ENCODE measurements at places on chromosomes 13 and 19. TPM values are rescaled to one million over a fixed set of nuclear protein-coding genes. Genes with fewer than 3 reads are reported as not detected.

Gene DACT3
- 216 TPM for total RNA-seq

Gene CEACAM1
- 5.1 TPM for total RNA-seq

Gene GPC5
- total RNA-seq = 1.5 TPM

GRCh38 chr13:49450105-49450819 is 6.2 kb downstream of the SETDB2 start:
- H3K27me3 ChIP-seq = no peaks in the 10 kb centered on the region
- no peak overlapping the region for H3K27ac ChIP-seq
- no peak overlapping the region for H3K4me3 ChIP-seq
- no peaks in the 10 kb centered on the region for H3K4me1 ChIP-seq
- no peak for DNase-seq

- no peak for DNase-seq
- no peaks in the 10 kb centered on the region for H3K4me1 ChIP-seq
- H3K4me3 ChIP-seq = no peak overlapping the region
- H3K27me3 ChIP-seq = no peaks in the 10 kb centered on the region
Observed at GRCh38 chr19:39155114-39155700, 29.6 kb downstream of the PAK4 start.

- no peak for DNase-seq
- H3K27ac ChIP-seq = no peak overlapping the region
- H3K36me3 ChIP-seq = no peaks in the 10 kb centered on the region
- no peak overlapping the region for H3K4me3 ChIP-seq
- H3K27me3 ChIP-seq = no peaks in the 10 kb centered on the region
- no peaks in the 10 kb centered on the region for H3K4me1 ChIP-seq
Observed at GRCh38 chr19:14746886-14747285, 31.5 kb downstream of the ADGRE2 start.

DNA sequence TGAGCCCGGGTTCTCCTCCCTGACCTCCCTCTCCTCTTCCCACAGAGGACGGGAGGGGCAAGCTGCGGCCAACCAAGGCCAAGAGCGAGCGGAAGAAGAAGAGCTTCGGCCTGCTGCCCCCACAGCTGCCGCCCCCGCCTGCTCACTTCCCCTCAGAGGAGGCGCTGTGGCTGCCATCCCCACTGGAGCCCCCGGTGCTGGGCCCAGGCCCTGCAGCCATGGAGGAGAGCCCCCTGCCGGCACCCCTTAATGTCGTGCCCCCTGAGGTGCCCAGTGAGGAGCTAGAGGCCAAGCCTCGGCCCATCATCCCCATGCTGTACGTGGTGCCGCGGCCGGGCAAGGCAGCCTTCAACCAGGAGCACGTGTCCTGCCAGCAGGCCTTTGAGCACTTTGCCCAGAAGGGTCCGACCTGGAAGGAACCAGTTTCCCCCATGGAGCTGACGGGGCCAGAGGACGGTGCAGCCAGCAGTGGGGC is 162.2 kb downstream of the KDM4B start:
- no peaks in the 10 kb centered on the region for H3K4me1 ChIP-seq
- no peak overlapping the region for H3K27ac ChIP-seq
- H3K4me3 ChIP-seq = no peak overlapping the region
- H3K36me3 ChIP-seq = peaks cover 2% of the 10 kb centered on the region

- H3K4me1 ChIP-seq = no peaks in the 10 kb centered on the region
- no peak overlapping the region for H3K4me3 ChIP-seq
- H3K27me3 ChIP-seq = no peaks in the 10 kb centered on the region
- no peak for DNase-seq
- H3K36me3 ChIP-seq = no peaks in the 10 kb centered on the region
Observed at GRCh38 chr13:68708336-68708908, 1399.2 kb upstream of the ATXN8OS start.

- H3K4me3 ChIP-seq = no peak overlapping the region
- no peaks in the 10 kb centered on the region for H3K27me3 ChIP-seq
- DNase-seq = no peak
- no peaks in the 10 kb centered on the region for H3K4me1 ChIP-seq
- no peaks in the 10 kb centered on the region for H3K36me3 ChIP-seq
Observed at GRCh38 chr13:62544928-62545327, 1129.3 kb upstream of the PCDH20 start.
